Aorta (tissue), 5 donors: ENCODE measurements at places on chromosomes 7 and 10. TPM values are rescaled to one million over a fixed set of nuclear protein-coding genes. Genes with fewer than 3 reads are reported as not detected.

GRCh38 chr7:4268040-4268965, 413.8 kb upstream of the FOXK1 start:
- no peak overlapping the region for H3K4me3 ChIP-seq
- H3K27me3 ChIP-seq: no peaks in the 10 kb centered on the region
- no peak for DNase-seq
- no peaks in the 10 kb centered on the region for H3K4me1 ChIP-seq
- no peaks in the 10 kb centered on the region for H3K36me3 ChIP-seq
- H3K27ac ChIP-seq: no peak overlapping the region

- no peaks in the 10 kb centered on the region for H3K27me3 ChIP-seq
- no peak overlapping the region for H3K27ac ChIP-seq
- no peak for DNase-seq
- no peaks in the 10 kb centered on the region for H3K4me1 ChIP-seq
Observed at GRCh38 chr7:105924945-105925344, 38.1 kb upstream of the CDHR3 start.

- H3K27ac ChIP-seq: no peak overlapping the region
- H3K27me3 ChIP-seq: no peaks in the 10 kb centered on the region
- H3K4me1 ChIP-seq: no peaks in the 10 kb centered on the region
- no peaks in the 10 kb centered on the region for H3K36me3 ChIP-seq
- no peak for DNase-seq
- no peak overlapping the region for H3K4me3 ChIP-seq
Observed at GRCh38 chr7:51031216-51031615, 248.5 kb upstream of the GRB10 start.

DNA sequence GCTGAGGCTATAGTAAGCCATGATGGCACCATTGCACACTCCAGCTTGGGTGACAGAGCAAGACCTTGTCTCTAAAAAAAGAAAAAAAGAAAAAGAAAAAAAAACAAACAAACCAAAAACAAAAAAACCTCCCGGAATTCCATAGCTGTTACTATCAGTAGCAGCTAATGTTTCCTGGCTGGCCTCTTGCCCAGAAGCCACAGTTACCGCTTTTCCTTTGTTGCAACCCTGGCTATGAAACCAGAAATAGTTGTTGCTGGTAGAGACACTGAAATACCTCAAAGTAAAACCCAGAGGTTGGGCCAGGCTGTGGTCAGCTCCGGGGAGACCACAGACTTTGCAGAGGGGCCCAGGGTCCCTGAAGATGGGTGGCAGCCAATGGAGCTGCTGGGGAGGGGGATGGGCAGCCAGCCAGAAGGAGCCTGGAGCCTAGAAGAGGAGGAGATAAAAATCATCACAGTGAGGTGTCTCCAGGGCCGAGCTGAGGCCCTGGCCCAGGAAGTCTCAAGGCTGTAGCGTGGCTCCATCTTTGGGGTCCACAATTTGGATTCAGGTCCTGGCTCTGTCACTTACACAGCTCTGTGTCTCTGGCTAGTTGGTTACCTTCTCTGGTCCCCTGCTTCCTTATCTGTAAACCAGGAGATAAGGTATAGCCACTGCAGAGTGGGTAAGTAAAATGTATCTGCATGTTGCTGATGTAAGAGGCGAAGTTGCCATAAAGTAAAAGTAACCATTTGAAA, 3.4 kb upstream of the CHST12 start:
- H3K4me3 ChIP-seq: no peak overlapping the region
- peak overlapping the region; percentile 73 for H3K27ac ChIP-seq
- DNase-seq: peak; percentile 90
- no peaks in the 10 kb centered on the region for H3K36me3 ChIP-seq

DNA sequence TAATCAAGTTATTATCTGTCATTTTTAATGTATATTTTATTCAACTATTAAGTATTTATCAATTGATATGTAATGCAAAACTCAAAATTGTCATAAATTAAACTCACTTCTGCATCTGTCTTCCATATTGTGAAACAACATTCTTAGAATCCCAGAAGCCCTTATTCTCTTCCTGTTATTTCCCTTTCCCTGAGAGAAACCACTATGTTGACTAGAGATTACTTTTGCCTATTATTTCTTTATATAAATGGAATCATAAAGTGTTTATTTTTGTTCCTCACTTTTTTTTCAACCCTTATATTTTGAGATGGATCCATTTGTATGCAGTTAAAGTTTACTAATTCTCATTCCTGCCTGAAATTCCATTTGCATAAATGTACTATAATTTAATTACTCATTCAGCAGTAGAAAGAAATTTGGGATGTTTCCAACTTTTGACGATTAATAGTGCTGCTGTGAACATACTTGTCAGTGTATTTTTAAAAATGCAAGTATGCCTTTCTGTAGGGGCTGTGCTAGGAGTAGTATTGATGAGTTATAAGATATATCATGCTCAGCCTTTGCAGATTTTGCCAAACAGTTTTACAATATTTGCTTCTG, 211.2 kb downstream of the SEMA3D start:
- DNase-seq: no peak
- no peak overlapping the region for H3K27ac ChIP-seq

DNA sequence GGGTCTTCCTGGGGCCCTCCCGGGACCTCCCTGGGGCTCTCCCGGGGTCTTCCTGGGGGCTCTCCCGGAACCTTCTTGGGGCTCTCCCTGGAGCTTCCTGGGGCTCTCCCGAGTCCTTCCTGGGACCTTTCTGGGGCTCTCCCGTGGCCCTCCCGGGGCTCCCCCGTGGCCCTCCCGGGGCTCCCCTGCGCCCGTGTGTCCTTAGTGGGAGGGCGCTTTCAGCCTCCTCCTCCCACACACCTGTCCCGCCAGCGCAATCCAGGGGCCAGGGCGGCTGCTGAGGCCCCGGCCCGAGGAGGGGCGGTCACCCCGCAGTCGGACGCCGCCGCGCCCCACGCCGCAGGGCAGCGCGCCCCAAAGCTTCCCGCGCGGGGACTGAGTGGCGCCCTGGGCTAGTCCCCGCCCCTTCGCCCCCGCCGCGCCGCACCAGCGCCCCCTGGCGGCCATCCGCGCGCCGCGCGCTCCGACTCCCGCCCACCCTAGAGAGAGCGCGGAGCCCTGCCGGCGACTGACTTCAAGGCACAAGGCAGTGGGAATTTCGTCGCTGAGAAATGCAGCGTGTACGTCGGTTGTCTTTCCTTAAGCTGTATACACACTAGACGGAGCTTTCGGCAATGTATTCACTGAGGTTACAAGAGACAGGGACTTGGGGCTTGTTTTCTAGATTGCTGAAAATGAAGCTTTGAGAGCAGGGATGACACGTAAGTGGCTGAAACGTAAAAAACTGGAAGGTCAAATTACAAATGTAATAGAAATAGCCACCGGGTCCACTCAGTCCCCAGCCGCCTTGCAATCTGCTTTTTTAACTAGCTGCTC, 47.1 kb downstream of the INSIG1 start:
- no peak overlapping the region for H3K27ac ChIP-seq
- no peaks in the 10 kb centered on the region for H3K36me3 ChIP-seq
- no peak overlapping the region for H3K4me3 ChIP-seq

DNA sequence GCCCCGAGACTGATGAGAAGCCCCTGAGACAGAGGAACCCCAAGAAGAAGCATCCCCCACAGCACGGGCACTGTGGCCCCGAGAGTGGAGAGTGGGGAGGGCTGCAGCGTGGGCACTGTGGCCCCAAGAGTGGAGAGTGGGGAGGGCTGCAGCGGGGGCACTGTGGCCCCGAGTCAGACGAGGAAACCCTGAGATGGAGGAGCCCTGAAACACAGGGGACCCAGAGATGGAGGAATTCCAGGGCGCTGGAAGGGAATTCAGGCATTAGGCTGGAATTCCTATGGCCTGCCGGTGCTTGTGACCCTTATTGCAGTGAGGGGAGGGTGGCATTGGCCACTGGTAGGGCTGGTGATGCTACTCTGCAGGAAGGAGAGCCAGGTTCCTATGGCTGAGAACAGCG, 168.6 kb upstream of the SHH start:
- H3K4me1 ChIP-seq: no peaks in the 10 kb centered on the region
- H3K4me3 ChIP-seq: no peak overlapping the region
- H3K27me3 ChIP-seq: no peaks in the 10 kb centered on the region
- DNase-seq: peak; percentile 24

The NME8 gene
- total RNA-seq: 1.2 TPM

The C10orf95 gene
- not detected for total RNA-seq

The CYP26C1 gene
- 0.21 TPM for total RNA-seq

The SORCS1 gene
- 1.4 TPM for total RNA-seq

The CUZD1 gene
- total RNA-seq: 1.1 TPM

The MEST gene
- 23.0 TPM for total RNA-seq

The GGCT gene
- total RNA-seq: 16.7 TPM
